ENCODE measurements at places on chromosomes 16 and 17.

- no peak for DNase-seq
These were observed 5.9 kb upstream of the DPEP2 start for GRCh38 chr16:68005211-68005610.

GRCh38 chr17:79739148-79740062 is 8.7 kb downstream of the ENPP7 start:
- no peak for DNase-seq

- DNase-seq, result no peak
These were observed 41.7 kb downstream of the ESRP2 start for GRCh38 chr16:68194251-68194650.

GRCh38 chr17:8746501-8747236 is 2.0 kb upstream of the CCDC42 start:
- DNase-seq, result no peak

DNA sequence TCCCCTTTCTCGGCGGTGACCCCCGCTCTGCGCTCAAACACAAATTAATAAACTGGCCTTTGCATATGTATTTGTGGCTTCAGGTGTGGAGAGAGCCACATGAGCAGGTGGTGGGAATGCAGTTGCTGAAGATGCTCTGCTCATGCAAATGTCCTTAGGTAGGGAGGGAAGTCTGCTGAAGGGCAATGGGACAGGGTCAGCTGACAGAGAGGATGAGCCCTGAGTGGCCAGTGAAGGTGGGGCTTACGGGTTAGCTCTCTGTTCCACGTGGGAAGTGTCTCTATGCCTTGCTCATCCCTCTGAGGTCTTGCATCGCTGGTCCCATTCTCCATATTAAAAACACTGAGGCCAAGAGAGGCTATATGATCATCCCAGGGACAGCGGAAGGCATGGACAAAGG is 74.2 kb upstream of the CCL1 start:
- no peak for DNase-seq

- DNase-seq, result no peak
These were observed 20.6 kb downstream of the MPRIP start for GRCh38 chr17:17062866-17063265.

- DNase-seq, result no peak
These were observed at the start of gene ABCC3 for GRCh38 chr17:50634224-50634914. Gene ABCC3, plus strand, starts transcription at chr17:50634881. Its CDS starts 56 bp downstream, at chr17:50634937.

DNA sequence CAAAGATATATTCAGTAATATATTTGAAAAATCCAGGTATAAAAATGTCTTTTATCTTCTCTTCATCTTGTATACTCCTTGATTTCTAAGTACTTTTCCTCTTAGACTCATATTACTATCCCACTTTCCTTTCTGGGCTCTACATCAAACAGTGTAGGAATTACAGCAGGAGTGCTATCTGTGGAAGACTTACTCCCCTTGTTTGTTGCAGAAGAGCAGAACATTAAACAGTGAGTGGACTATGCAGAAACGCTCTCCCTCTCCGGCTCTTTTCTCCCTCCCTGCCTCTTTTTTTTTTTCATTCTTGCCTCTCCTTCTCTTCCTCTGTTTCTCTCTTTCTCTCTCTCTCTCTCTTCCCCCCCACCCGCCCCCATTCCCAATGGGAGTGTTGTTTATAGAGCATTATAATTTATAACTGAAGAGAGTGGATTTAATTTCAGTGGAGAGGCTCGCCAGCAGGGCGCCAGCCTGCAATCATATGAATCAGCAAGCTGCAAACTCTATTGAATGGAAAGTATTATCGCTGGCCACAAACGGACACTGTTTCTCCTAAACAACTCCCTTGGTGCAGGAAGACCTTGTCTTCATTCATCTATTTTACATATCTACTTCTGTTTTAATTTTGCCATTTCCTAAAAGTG is 242.3 kb upstream of the TBX2 start:
- DNase-seq, result no peak

DNA sequence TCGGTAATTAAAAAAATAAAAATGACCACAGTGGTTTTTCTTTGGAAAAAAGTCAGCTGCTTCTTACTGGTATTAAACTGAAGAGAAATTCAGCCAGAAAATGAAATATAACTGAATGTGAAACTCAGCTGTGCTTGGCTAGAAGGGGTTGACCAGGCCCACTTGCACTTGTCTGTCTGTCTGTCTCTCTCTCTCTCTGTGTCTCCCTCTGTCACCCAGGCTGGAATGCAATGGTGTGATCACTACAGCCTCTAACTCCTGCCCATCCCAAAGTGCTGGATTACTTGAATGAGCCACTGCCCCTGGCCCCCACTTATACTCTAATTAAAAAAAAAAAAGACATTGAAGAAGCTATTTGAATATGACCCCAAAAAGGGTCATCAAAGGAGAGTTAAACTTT is 17.3 kb upstream of the AKAP1 start:
- DNase-seq, result no peak

- no peak for DNase-seq
These were observed 5.8 kb upstream of the CBX4 start for GRCh38 chr17:79844869-79845600.

GRCh38 chr17:59230764-59231163 is 10.5 kb downstream of the GDPD1 start:
- no peak for DNase-seq

DNA sequence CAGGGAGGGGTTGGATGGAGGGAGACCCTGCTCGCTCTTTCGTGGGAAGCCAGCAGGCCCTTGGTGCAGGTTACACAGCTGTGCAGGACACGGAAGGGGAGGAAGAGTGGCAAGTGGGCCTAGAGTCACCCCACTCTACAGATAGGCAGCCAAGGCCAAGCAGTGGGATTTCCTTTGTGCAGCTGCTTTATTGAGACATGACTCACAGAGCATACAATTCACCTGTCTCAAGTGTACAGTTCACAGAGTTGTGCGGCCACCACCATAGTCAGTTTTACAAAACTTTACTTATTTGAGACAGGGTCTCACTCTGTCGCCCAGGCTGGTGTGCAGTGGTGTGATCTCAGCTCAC is 91.2 kb upstream of the CIBAR2 start:
- no peak for DNase-seq

GRCh38 chr16:50717091-50717490 is 23.7 kb downstream of the NOD2 start:
- DNase-seq, result no peak

GRCh38 chr17:933312-934073 is 46.1 kb downstream of the NXN start:
- DNase-seq, result no peak

- no peak for DNase-seq
These were observed 413.3 kb upstream of the EEF2KMT start for GRCh38 chr16:5510819-5511370.

GRCh38 chr17:65588181-65588808 is 26.8 kb upstream of the AXIN2 start:
- no peak for DNase-seq

DNA sequence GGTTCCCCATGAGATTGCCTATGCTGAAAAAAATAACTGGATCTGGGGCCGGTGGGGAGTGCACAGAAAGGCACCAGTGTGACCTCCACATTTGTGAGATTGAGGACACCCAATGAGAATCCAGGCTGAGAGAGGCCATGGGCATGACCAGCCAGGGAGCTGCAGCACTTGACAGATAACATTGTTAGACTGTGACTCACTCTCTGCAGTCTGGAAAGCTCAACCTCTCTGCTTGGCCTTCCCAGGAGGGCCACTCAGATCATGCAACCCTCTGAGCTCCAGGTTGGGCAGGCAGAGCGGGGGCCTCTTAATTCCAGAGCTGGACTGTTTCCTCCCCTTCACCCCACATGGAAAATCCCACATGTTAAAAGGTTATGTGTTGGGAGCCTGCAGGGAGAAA is 30.1 kb downstream of the FZD2 start:
- no peak for DNase-seq

DNA sequence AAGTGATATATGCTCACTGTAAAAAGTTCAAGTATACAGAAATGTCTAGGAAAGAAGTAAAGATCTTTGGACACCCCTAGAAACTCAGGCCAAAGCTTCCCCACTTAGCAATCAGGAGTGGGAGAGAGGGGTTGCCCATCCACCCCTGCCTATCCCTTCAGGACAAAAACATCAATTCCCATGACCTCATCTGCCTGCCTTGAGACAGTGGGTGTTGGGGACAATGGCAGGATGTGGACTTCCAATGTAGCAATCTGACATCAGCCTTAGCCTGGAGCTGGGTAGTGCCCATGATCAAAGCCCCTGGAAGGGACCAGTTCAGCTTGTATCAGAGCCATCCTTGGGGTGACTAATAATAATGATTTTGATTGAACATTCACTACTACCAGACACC is 18.1 kb downstream of the ITPRIPL2 start:
- no peak for DNase-seq

- DNase-seq, result no peak
These were observed 4.9 kb upstream of the PGAP6 start for GRCh38 chr16:386641-387156.

GRCh38 chr16:87560428-87561199 is 41.7 kb upstream of the JPH3 start:
- DNase-seq, result no peak

GRCh38 chr16:88628512-88628974 is 9.8 kb upstream of the IL17C start:
- DNase-seq, result no peak

DNA sequence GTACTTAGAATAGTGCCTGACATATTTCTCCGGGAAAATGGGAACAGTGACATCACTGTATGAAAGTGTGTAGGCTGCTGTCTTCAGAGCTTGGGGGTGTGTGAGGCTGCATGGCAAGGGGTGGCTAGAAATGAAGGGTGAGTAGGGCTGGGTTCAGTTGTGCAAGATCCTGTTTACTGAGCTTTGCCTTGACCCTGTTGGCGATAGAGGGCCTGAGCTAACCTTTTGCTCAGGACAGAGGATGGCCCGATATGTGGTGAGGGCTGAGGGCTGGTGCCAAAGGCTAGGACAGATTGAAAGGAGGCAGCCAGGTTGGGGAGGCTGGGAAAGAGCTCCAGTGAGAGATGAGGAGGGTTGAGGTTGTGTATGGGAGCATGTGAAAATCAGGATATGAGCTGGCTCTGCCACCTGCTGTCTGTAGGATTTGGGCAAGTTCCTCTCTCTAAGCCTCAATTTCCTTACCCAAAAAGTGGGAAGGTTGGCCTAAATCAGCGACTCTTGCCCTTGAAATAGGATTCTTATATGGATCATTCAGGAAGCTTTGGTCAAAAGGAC is 6.0 kb upstream of the CCL1 start:
- DNase-seq, result no peak

DNA sequence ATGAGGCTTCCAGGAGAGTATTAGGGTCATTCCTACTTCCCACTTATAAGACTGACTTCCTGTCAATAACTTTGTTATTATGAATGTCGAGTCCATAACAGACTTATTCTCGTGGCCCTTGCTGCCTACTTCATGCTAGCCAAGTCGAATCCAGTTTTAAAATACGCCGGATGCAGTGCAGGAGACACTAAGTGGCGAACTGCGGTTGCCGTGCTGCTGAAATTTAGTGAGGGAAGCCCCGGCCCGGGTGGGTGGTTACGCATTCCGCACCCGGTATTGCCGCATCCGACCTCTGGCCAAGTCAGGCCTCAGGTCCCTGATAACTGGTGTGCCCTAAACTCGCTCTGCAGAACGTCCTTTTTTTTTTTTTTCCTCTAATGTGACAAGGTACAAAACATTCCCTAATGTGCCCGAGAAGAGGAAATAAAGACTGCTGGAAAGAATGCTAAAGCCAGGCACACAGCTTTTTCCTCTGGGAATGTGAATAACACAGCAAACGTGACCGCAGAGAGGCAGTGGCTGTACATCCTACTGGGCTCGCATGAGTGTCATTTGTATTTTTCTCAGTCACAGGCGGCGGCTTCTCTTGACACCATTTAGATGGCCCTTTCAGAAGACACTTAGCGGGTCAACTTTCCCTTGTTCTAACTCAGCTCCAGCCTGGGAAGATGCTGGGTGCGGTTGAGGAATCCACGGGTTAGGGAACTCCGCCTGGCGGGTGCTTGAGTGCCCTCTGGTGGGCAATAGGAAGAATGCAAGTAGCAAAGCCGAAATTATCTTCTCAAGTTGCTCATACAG is 7.1 kb upstream of the AKTIP start:
- peak; percentile 29 for DNase-seq

- DNase-seq, result no peak
These were observed 12.8 kb upstream of the SKAP1 start for GRCh38 chr17:48442819-48443218.

DNA sequence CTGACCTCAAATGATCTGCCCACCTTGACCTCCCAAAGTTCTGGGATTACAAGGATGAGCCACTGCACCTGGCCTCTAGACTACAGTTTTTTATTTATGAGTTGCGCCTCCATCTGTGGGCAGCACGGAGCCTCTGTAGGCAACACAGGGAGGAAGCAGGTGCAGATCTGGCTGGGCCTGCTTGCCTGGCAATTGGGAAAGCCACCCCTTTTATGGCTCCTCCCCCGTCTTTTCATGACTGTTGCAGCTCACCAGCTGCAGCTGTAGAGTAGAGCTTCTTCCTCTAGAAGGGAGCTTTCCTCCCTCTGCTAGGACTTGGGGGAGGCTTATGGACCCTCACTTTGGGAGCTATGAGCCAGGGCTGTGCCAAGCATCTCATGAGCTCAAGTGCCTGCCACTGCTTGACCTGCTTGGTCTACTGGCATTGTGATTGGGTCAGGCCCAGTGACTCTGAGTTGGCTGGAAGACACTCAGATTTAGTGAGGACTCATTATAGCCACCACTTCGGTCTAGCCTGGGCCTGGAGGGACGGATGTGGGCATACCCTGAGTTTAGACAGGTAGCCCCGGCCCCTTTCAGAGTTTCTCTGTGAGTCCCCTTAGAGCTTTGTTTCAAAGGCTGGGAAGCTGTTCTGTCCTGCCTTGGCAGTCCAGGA is 6.9 kb upstream of the SLC7A6 start:
- DNase-seq, result no peak

DNA sequence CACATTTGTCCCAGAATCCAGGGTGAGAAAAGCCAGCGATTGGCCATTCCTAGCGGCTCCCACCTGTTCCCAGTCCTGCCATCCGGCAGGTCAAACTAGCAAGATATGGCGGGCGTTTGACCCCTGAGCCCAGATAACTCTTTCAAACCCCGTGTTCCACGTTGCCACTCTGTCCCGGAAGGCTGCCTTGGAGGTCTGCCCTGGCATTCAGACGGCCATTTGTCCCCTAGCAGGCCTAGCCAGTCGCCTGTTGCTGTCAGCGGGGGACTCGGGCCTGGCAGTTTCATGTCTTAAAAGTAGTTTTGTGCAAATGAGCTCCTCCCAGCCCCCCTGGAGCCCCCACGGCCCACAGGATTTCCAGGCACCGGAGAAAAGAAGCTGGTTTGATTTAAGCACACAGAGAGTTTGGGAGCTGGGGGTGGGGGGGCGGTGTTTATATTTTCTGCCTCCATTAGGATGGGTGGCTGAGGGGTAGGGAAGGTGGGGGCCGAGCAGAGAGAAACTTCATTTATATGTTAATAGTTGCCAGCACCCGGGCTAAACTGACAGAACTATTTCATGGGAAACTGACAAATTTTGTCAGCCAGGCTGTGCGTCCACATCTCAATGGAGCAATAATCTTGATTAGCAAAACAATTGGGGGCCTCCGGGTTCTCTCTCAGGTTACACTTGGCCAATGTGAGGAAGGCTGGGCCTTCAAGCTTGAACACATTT is 240.9 kb upstream of the SALL1 start:
- no peak for DNase-seq

GRCh38 chr16:4937782-4938682 is 1.1 kb upstream of the PPL start:
- no peak for DNase-seq

- DNase-seq, result no peak
These were observed 263.5 kb downstream of the SNX29 start for GRCh38 chr16:12240036-12240435.

GRCh38 chr17:79979816-79980215 is 55.9 kb downstream of the TBC1D16 start:
- DNase-seq, result no peak

Measured in stimulated activated CD8-positive, alpha-beta memory T cell treated with anti-CD3 and anti-CD28 coated beads, Interleukin-4, amount 100 ng/mL, for 1 hour (primary cell).